Activated T-helper 17 cell treated with anti-CD3 and anti-CD28 coated beads, Interleukin-2, amount 50 U/mL, for 72 hours (primary cell): ENCODE measurements at places on chromosomes 3 and 15. TPM values are rescaled to one million over a fixed set of nuclear protein-coding genes. Genes with fewer than 3 reads are reported as not detected.
A peak's percentile ranks its signal among the peaks of the same experiment; 100 is the strongest.

DNA sequence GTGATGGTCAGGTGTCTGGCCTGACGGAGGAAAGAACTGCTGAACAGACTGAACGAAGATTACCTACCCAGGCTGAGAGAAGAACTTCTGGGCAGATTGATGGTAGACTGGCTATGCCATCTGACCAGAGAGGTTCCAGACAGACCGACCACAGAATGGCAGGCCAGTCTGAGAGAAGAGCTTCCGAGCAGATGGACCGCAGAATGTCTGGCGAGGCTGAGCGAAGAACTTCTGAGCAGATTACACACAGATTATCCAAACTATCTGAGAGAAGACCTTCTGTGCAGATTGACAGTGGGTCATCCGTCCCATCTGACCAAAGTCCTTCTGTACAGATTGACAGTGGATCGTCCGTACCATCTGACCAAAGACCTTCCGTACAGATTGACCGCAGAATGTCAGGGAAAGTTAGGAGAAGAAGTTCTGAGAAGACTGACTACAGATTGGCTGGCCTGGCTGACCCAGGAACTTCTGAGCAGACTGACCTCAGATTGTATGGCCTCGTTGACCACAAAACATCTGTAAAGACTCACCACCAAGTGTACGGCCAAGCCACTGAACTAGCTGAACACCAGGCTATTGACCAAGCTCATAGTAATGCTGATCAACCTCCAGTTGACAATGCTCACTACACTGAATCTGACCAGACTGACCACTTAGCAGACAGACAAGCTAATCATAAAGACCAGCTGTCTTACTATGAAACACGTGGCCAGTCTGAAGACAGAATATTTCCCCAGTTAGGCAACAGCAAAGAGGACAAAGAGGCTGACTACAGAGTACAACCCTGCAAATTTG is 812 bp downstream of the TEX55 start:
- ATAC-seq: no peak

Gene SYNPR
- not detected for total RNA-seq

DNA sequence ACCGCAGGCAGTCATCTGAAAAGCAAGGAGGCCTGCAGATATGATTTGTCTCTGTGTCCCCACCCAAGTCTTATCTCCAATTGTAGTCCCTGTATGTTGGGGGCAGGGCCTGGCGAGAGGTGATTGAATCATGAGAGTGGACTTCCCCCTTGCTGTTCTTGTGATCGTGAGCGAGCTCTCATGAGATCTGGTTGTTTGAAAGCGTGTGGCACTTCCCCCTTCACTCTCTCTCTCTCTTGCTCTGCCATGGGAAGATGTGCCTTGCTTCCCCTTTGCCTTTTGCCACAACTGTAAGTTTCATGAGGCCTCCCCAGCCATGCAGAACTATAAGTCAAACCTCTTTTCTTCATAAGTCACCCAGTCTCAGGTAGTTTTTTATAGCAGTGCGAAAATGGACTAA is 83.3 kb downstream of the TMCO5A start:
- ATAC-seq: no peak

DNA sequence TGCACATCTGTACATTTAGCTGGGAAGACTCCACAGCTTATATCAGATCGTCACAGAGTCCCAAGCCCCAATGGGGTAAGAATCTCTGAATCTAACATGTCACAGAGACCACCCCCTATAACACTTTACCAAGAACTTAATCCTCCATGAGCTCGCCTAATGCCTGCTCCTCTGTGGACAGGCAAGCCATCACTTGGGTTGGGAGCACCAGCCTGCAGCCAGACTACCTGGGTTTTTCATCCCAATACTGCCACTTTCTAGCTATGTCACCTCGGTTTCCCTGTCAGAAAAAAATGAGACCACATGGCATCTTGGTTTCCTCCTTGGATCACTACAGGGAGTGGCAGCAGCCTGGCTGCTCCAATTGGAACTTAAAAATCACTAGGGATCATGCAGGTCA is 277.9 kb upstream of the TLE3 start:
- no peak for ATAC-seq

Gene ACAP2
- total RNA-seq: 74.0 TPM

DNA sequence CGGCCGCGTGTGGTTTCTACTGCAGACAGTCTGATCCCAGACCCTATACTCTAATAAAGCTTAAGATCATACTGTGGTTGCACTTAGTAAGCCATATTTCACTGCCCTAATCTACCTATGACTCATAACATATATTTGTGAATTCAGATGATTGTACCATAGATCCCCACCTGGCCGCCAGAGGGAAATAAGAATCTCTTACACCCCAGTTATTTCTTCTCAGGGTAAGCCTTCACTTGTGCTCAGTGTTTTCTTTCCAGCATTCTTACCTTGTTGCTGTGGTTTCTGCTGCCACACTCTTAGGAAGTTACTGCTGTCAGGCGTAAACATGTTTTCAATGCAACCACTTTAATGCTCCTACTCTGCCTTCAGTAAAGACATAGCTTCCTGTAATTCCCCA is 105.9 kb downstream of the B3GALNT1 start:
- ATAC-seq: peak; percentile 21
